Right renal cortex interstitium (tissue), 3 donors: ENCODE measurements at places on chromosomes 11 and 22.

GRCh38 chr11:68371171-68372041 is 59.0 kb downstream of the LRP5 start:
- no peak for DNase-seq

GRCh38 chr11:73789279-73789670 is 1.6 kb downstream of the MRPL48 start:
- DNase-seq, result no peak

DNA sequence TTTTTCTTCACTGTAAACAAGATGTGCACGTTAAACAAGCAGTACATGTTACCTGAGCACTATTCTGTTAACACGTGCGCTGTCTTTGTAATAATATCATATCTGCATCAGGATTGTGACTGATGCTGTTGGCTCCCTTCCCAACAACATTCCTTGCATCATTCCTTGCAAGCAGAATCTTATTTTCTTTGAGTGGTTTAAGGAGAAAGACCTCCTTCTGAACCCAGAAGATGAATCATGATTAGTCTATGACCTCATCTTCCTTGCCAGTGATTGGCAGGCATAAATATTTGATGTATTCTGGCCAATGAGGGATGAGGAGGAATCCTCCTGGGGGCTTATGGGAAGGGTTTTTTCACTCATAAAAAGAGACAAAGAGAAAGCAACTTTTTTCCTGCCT is 46.2 kb downstream of the C11orf71 start:
- no peak for DNase-seq

DNA sequence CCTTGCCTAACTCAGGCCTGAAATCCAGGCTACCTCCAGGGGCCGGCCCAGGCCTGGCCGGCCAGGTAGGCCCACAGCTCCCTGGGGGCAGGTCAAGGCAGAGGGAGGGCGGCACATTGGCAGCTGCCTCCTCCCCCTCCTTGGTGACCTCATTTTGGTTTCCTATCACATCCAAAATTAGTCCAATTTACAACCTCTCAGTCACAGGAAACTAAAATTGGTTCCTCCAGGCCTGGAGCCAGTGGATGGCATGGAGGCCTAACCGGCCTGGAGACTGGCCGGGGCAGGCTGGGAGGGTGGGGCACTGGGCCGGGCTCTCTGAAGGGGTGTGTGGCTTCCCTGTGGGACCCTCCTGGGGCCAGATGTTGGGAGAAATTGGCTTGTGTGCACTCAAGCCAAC is 35.9 kb downstream of the LRRC10B start:
- DNase-seq, result no peak

DNA sequence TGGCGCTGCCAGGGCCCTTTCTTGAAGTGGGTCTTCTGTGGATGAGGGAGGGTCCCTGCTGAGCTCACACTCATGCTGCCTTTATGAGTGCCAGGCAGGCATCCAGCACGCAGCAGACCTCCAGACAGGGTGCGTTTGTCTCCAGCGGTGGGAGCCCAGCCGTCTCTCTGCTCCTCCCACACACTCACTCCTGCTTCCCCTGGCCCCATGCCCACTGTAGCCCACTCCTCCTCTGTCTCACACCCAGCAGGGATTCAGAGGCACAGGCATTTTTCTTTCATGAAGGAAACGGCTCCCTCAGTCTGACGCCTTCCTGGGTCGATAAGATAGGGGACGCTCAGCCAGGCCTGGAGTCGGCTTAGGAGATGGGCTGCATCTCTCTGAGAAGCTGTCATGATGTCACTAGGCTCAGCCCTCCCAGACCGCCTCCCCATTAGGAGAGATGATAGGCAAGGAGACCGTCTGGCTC is 183.9 kb upstream of the NCAM1 start:
- DNase-seq, result no peak

- no peak for DNase-seq
These were observed 52.3 kb upstream of the GAB2 start for GRCh38 chr11:78469896-78470295.

GRCh38 chr11:102114032-102114431 is 3.8 kb downstream of the YAP1 start:
- DNase-seq, result no peak

DNA sequence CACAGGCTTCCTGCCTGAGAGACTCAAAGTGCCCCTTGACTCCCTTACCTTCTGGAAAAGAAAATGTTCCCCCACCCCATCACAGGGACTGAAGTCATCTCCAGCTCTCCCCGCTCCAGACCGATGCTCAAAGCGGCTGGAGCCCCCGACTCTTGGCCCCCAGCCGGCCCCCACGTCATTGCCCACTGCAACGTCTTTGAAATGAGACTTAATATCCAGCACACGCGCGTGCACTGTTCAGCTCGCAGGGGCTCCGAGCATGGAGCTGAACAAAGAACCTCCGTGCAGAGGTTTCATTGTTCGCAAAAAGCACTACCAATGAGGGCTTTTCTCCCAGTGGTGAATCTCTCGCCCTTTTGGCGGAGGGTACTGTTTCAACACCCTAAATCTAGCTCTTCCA is 313.4 kb upstream of the SORL1-AS1 start:
- DNase-seq, result no peak

- DNase-seq, result no peak
These were observed 87.7 kb downstream of the GRAMD1B start for GRCh38 chr11:123517559-123518364.

- no peak for DNase-seq
These were observed 167.6 kb upstream of the MTMR2 start for GRCh38 chr11:96091476-96091875.

- DNase-seq, result no peak
These were observed 288.1 kb downstream of the ETS1 start for GRCh38 chr11:128299132-128299726.

GRCh38 chr11:11387622-11388305 is 34.7 kb upstream of the CSNK2A3 start:
- no peak for DNase-seq

- DNase-seq, result no peak
These were observed 6.9 kb downstream of the FEZ1 start for GRCh38 chr11:125489166-125489565.

- no peak for DNase-seq
These were observed 342.3 kb upstream of the CCDC179 start for GRCh38 chr11:23202611-23203010.

DNA sequence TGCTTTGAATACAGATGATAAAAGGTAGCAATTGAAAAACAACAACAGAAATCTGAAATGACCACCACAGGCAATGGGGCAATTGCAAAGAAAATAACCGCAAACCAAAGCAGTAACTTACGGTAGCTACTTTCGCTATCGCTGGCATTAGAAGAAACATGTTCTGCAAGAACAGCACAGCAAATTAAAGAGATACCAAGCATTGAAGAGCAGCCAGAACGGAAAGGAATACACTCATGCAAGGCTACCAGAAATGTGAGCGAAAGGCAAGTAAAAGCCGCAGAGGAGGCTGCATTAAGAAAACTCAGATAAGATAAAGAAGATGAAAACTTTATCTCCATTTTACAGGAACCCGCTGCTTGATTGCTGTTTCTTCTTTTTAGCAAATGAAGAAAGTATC is 194.1 kb upstream of the CCDC90B start:
- no peak for DNase-seq

DNA sequence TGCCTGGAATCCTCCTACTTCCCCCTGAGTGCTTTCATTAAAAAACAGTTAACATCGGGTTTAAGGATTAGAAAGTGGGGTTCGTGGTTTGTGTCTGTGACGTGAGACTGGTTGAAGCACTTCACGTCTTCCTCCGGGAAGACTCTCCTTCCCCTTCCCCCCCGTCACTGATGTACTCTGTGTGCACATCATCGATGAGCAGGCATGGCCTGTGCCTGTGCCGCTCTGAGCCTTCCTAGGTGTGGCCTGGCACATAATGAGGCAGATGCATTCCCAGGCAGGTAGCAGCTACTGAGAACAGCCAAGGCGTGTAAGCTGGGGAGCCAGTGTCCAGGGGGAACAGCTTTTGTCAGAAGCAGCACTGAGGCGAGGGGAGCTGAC is 93.8 kb downstream of the BCR start:
- no peak for DNase-seq

DNA sequence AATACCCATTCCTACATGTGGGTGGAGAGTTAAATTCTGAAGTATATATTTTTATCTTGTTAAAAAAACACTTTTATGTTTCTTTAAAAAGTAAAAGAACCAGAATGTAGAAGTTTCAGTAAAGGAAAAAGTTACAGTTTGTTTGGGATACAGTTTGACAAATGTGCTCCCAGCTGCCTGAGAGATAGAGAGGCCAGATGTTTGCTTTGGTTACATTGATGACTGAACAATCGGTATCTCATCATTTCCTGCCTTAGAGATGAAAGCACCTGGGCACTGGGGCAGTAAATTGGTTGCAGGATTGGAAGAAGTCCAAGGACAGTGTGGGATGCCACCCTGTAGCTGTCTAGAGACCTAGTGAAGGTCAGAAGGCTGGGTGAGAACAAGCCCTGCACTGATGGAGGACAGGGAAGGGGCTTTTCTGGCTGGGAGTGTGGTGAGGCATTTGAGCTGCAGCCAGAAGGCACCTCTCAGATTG is 16.6 kb downstream of the MED15 start:
- no peak for DNase-seq

DNA sequence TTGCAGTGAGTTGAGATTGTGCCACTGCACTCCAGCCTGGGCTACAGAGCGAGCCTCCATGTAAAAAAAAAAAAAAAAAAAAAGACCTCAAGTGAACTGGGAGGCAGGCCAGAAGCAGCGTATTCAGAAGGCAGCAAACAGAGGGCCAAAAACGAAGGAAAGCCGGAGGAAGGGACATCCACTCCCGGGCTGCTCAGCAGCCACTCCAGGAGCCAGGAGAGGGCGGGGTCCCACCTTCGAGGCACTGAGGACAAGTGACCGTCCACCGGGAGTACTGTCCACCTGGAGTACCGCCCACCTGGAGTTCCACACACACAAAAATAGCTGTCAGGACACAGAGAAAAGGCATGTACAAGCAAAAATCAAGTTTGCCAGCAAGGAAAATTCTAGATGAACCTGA is 5.5 kb downstream of the TOLLIP start:
- no peak for DNase-seq
